Inflammatory macrophage (primary cell): ENCODE measurements at places on chromosomes 11 and 22.
A peak's percentile ranks its signal among the peaks of the same experiment; 100 is the strongest.

GRCh38 chr22:41603873-41604332, 14.3 kb upstream of the PMM1 start:
- DNase-seq: no peak

GRCh38 chr11:97269527-97269926, 879.7 kb downstream of the JRKL start:
- no peak for DNase-seq

- DNase-seq: no peak
Observed at GRCh38 chr11:48090174-48090573, 109.8 kb downstream of the PTPRJ start.

- DNase-seq: no peak
Observed at GRCh38 chr11:96045622-96046456, 121.9 kb upstream of the MTMR2 start.

DNA sequence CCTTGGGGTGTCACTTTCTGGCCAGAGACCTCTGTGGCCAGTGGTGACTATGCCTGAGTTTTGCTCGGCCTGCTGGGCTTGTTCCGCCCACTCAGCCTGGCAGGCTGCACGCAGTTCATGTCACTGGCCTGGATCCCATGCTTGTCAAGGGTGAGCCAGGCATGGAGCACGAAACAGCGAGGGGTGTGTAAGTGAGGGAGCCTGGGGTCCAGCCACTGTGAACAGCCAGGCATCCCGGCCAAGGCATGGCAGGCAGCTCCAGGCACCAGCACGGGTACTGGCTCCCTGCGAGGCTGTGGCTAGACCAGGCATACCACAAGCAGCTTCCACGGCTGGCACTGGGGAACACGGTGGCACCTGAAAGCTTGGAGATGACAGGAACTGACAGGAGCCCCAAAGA, 214.3 kb downstream of the LRRC4C start:
- DNase-seq: no peak

DNA sequence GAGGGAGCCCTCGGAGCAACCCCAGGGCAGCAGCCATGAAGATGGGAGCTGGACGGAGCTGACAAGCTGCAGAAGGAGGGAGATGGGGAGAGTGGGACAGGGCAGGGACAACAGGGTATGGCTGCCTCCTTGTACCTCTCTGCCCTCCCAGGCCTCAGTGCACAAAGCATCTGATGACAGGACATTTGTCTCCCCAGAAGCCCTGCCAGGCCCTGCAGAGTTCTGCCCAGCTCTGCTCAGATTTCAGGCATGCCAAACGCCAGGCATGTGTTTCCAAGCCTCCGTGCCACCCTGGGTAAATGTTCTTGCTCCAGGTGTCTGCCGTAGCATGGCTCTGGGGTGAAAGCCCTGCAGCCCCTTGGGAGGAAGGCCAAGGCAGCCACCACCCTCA, 1.1 kb upstream of the IFITM10 start:
- DNase-seq: peak; percentile 13

- no peak for DNase-seq
Observed at GRCh38 chr11:61881397-61881796, 9.9 kb downstream of the FADS3 start.

DNA sequence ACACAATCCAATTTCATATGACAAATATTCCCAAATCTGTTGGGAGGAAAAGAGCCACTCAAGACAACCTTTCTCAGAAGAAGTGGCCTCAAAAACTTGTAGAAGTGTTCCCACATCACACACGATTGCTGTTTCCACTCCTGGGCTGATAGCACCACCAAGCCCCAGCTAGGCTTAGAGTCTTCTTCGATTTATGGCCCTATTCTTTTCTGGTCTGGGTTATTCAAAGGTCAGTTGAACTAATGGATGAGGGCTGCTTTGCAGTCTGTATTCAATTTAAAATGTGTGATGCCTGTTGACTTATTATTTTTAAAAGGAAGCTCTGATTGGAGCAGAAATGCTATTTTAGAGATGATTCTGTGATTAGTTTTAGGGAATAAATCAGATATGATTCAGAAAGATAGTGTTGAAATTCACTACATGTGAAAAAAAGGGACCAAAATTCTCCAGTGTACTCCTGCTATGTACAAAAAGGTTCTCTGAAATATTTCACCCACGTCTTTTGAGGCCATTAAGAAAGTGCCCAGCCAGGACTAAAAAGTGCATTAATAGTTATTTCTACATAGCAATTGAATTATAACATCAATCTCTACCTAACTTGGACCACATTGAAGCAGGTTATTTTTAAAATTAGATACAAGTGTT, 57.3 kb upstream of the SPON1 start:
- no peak for DNase-seq

GRCh38 chr11:6614446-6614845, 2.4 kb upstream of the TAF10 start:
- no peak for DNase-seq

DNA sequence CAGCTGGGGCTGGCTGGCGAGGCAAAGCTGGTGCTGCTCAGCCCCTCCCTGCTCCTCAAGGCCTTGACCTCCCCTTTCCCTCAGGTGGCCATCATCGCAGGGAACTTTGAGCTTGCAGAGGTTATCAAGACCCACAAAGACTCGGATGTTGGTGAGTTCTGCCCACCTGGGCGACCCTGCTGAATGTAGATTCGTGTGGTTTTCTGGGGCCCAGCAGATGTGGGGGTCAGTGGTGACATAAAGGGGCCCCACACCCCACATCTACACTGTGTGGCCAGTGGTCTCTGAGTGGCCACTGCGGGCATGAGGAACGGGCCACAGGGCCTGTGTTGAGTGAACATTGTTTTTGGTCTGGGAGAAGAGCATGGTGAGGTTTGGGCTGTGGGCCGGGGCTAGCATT, 11.9 kb downstream of the SHANK3 start:
- no peak for DNase-seq

DNA sequence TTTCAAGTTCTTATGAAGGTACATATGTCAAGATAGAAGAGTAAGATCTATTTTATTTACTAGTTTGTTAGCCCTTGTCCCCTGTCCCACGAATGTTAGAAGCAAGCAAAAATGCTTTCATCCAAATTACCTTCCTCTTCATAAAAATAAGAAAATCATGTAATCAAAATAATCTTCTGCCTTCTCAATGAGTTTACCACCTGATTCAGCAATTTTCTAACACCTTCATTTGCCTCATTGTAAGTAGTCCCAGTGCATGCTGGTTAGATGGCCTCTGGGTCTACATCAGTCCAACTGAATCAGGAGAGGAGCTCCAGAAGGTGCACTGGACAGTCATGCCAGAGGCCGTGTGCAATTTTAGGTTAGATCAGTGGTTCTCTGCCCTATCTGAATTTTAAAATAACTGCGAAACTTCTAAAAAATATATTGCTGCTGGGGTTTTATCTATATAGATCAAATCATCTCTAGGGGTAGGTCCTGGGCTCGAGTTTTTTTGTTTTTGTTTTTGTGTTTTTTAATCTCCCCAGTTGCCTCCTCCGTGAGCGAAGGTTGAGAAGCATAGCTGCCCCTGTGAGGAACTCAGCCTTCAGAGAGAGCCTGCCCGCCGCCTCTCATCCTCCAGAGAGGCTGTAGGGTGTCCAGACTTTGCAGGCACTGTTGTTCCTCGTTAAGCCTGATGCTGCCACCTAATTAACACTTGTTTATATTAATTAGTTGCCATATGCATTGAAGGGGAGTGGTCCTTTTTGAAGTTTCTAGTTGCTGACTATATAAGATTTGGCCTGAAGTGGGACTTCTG, 32.2 kb downstream of the C22orf31 start:
- DNase-seq: no peak

GRCh38 chr11:1845561-1846452, 7.0 kb downstream of the TNNI2 start:
- no peak for DNase-seq

- no peak for DNase-seq
Observed at GRCh38 chr22:21745948-21746347, 10.4 kb upstream of the YPEL1 start.

DNA sequence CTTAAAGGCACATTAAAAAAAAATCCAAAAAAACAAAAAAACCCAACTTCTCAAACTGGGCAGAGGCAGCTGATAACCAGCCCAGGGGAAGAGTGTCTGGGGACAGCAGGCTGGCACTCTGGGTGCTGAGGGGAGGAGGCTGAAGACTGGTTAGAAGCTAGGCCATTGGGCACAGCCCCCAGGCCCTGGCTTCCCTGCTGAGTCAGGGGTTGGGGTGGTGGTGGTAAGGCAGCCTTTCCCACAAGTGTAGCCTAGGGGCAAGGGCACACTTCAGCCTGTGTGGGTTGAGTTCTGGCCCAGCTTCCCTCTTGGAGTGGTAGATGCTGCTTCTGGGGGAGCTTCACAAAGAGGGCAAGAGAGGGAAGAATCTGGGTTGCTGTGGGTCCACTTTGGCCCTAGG, 16.3 kb upstream of the ARFGAP3 start:
- no peak for DNase-seq

DNA sequence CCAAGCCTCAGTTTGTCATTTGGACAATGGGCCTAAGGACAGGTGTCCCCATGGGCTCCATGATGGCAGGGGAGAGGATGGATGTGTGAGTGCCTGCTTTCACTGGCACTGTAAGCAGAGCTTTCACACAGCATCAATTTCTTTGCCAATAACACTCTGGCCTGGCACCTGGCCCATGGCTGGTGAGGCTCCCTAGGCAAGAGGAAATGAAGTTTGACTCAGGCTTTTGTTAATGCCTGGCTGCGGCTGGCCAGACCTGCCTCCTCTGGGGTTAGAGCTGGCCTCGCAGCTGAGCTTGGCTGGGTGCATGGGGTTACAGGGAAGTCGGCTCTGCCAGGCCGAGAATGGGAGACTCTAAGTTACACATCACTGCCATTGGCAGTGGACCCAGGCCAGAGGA, 30.0 kb upstream of the SEZ6L start:
- no peak for DNase-seq

GRCh38 chr11:72696866-72697700, 22.9 kb upstream of the PDE2A start:
- DNase-seq: no peak

DNA sequence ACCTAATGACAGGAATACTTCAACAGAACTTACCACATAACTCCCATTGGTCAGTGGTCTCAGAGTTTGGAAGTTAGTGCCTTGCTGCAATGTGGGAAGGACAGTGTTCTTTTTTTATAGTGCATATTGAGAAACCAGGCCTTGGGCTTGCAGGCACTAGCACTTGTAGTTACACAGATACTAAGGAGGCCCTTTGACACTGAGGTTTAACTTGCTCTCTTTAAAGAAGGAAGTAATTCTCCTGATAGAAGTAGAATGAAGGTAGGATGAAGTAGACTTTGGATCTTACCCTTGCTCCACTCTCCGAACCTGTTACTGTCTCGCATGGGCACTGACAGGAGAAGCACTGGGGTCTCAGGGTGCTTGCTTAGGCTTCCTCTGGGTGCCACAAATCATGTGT, 31.0 kb upstream of the ST14 start:
- DNase-seq: no peak

- DNase-seq: peak; percentile 54
Observed at GRCh38 chr11:48307760-48308386, 1.9 kb downstream of the OR4S1 start.

GRCh38 chr11:35605706-35606105, 12.6 kb upstream of the FJX1 start:
- no peak for DNase-seq

- no peak for DNase-seq
Observed at GRCh38 chr11:57475671-57476046, 15.3 kb downstream of the RTN4RL2 start.

- no peak for DNase-seq
Observed at GRCh38 chr11:84396521-84396920, 1110.4 kb upstream of the CCDC90B start.

- no peak for DNase-seq
Observed at GRCh38 chr11:66718320-66718971, 10.6 kb downstream of the SPTBN2 start.

GRCh38 chr22:20771918-20772625, 1.8 kb upstream of the SERPIND1 start:
- DNase-seq: no peak

GRCh38 chr22:43042101-43042780, 27.3 kb upstream of the PACSIN2 start:
- no peak for DNase-seq

DNA sequence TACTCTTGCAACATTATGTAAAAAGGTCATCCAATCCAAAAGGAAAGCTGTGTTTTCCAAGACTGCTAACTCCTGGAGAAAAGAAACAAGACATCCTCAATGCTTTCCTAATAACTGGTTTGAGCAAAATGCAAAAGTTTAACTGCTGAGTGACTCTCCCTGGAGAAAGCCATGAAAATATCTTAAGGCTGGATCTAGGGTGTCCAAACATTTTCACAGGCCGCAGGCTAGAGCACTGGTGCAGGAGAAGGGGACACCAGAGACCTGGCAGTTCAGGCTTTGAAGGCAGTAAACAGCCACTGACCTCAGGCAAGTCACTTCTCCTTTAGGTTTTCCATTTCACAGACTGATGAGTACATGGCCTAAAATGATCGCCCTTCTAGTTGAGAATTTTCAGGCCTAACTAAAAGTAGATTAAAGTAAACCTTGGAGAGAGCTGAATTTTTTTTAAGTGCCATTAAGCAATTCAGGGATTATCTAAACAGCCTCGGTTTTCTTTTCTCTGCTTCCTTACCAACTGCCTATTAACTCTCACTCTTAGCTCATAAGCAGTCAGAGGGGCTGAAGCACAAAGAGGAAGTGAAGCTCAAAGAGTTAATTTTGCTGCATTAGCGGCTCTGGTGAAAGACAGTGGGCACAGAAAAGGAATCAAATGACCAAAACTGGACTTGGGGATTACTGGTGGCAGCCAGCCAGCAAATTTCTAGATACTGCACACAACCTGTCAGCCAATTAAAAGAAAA, 2.3 kb downstream of the CHKA start:
- peak; percentile 82 for DNase-seq

DNA sequence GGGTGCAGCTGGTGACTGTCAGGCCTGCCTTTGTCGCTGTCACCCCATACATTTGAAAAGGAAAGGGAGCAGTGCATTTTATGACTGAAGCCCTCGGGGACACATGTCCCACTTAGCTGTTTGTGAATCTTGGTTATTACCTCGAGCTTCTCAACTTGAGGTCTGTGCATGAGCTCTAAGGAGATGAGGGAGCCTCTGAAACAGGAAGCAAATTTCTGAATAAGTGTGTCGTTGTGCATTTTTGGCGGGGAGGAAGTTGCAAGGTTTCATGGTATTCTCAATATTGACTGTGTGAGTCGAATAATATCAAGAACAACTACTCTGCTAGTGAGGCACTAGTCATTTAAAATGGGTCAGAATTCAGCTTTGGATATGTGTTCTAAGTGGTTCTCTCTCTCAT, 149.7 kb upstream of the PLET1 start:
- no peak for DNase-seq

GRCh38 chr11:8612522-8612921, 18.5 kb upstream of the STK33 start:
- no peak for DNase-seq

- DNase-seq: no peak
Observed at GRCh38 chr11:8345179-8345578, 81.5 kb upstream of the LMO1 start.

GRCh38 chr11:102478673-102479299, 26.2 kb upstream of the TMEM123 start:
- DNase-seq: peak; percentile 40

- DNase-seq: no peak
Observed at GRCh38 chr11:92357344-92357743, 132.7 kb downstream of the FAT3 start.
